ENCODE measurements at places on chromosomes 7 and 10. TPM values are rescaled to one million over a fixed set of nuclear protein-coding genes. Genes with fewer than 3 reads are reported as not detected.

DNAJB12 gene
- total RNA-seq = 16.1 TPM

ADCYAP1R1 gene
- total RNA-seq = 56.7 TPM

CBX3 gene
- 122 TPM for total RNA-seq

LAMB1 gene
- total RNA-seq = 87.2 TPM

DNAH11 gene
- 6.9 TPM for total RNA-seq

GRB10 gene
- 60.4 TPM for total RNA-seq

DNA sequence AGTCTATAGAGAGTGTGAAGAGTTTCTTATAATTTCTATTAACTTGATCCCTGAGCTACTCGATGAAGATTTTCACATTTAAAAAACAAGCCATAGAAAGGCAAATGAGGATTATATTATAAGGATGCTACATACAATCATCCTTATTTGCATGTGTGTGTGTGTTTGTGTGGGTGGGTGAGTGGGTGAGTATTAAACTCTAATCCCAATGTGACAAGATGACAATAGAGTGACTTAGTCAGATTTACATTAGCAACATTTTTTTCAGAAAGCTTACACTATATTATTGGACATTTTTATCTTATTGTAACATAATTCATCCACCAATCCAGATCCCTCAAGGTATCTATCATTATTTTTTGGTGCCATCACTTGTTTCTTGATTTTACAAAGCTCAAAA, 331.7 kb downstream of the SORCS1 start:
- no peak for DNase-seq

GRCh38 chr10:102148275-102148674, 3.9 kb upstream of the NOLC1 start:
- DNase-seq = no peak

DNA sequence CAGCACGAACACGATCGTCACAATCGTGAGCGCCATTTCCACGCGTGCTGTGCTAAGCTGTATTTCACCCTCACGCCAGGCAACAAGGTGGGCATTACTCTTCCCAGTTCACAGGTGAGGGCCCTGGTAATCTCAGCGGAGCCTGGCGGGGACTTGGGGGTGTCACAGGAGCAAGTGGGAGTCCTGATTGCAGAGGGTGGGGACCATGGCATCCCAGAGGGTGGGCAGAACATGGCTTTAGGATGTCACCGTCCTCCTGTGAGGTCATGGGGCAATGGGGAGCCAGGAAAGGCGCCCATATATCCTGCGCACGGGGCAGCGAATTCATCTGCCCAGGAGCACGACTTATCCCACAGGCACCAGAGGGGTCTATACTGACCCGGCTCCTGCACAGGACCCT, 489.8 kb downstream of the DNAJB6 start:
- no peak for DNase-seq

GRCh38 chr7:78530351-78530750, 731.8 kb downstream of the PHTF2 start:
- DNase-seq = no peak

GRCh38 chr10:13669182-13669855, 82.6 kb downstream of the PRPF18 start:
- no peak for DNase-seq

GRCh38 chr10:117534321-117535297, 7.9 kb upstream of the EMX2 start:
- no peak for DNase-seq

Data from cerebellum (tissue), 4 donors.